Stimulated activated CD8-positive, alpha-beta memory T cell treated with anti-CD3 and anti-CD28 coated beads, Interleukin-7, amount 100 ng/mL, for 24 hours (primary cell): ENCODE measurements at places on chromosomes 1 and 21.

GRCh38 chr1:218772575-218772974, 401.1 kb upstream of the LYPLAL1 start:
- DNase-seq, result no peak

- no peak for DNase-seq
Measured at GRCh38 chr1:165862448-165862847, 35.0 kb downstream of the UCK2 start.

- no peak for DNase-seq
Measured at GRCh38 chr1:43935711-43936427, 2.3 kb downstream of the ARTN start.

DNA sequence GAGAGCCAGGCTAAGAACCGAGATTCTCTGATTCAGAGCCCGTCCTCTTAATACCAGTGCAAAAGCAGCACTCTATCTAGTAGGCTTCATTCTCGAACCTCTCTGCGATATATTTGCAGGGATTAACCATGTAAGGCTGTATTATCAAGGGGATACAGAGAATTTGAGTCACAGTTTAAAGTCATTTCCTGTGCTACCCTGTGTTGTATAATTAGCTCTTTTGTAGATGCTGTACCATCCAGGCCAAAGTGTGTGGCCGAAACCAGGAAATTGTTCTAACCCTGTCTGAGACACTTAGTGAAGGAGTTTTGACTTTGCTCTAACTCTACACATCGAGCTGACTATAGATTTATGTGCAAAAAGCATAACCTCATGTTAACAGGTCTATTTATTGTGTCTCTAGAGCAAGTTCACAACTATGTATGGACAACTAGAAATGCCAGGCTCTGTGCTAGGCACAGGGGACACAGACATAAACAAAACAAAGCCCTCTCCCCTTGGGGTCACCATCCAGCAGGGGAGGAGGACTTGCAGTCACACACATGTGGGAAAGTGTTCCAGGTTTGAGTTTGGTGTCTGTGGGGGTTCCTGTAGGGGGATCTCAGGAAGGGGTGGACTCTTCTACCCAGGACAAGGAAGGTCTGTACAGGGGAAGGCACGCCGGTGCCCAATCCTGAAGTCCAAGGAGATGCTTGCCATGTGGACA, 182.2 kb downstream of the DHRS3 start:
- no peak for DNase-seq

DNA sequence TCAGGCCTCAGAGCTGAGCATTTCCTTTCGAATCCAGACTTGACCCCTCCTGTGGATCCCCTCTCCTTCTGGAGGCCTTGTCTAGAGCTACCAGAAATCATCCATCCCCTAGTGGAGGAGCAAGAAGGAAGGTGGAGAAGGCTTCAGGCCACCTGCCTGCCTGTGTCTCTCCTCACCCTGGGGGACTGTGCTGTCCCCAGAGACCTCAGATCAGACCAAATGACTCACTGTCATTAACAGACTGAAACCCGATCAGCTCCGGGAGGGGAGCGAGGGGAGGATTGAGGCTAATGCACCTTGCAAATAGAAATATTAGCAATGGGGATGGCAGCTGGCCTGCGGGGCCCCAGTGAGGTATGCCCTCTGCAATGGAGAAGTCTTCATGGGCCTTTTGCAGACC, 2.1 kb downstream of the MYBPH start:
- DNase-seq, result no peak

- DNase-seq, result no peak
Measured at GRCh38 chr21:25024639-25025038, 582.6 kb downstream of the MRPL39 start.

GRCh38 chr1:197928849-197929336, 11.7 kb downstream of the LHX9 start:
- DNase-seq, result no peak

- DNase-seq, result no peak
Measured at GRCh38 chr21:41786509-41786987, 19.7 kb upstream of the RIPK4 start.

GRCh38 chr1:214727274-214727673, 124.3 kb downstream of the CENPF start:
- DNase-seq, result no peak

GRCh38 chr21:24225431-24225830, 1381.8 kb downstream of the MRPL39 start:
- no peak for DNase-seq

GRCh38 chr1:181386951-181387350, 96.4 kb upstream of the CACNA1E start:
- DNase-seq, result no peak

GRCh38 chr1:58206749-58207148, 339.8 kb downstream of the OMA1 start:
- no peak for DNase-seq

GRCh38 chr1:160158031-160158430, 6.6 kb downstream of the ATP1A4 start:
- DNase-seq, result no peak

DNA sequence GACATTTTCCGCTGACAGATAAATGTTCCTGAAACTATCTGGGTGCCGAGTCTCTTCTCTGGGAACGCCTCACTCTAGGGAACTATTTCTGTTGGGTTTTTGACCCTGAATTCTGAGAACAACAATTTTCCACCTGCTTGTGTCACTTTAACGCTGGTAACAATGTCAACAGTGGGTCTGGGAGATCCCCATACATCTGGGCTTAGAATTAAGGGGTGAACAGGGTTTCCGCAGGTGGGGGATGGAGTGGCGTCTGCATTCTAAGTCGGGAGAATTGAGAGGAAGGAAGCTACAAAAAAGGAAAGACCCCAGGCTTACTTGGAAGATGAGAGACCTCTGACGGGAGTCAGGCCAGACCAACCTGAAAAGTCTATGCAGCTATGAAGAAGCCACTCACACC, 8.7 kb downstream of the CD247 start:
- no peak for DNase-seq

DNA sequence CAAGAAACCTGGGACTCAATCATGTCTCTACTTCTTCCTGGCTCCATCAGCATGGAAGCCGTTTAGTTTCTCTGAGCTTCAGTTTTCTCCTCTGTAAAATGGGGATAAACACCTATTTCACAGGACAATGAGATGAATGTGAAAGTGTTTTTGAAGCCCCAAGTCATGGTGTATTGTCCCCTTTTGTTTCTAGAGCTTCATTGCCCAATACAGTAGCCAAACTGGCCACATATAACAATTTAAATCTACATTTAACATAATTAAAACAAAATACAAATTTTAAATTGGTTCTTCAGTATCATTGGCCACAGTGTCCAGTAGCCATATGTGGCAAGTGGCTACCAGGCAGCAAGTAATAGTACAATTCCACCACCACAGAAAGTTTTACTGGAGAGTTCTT, 2.3 kb upstream of the EFCAB14 start:
- DNase-seq, result no peak

DNA sequence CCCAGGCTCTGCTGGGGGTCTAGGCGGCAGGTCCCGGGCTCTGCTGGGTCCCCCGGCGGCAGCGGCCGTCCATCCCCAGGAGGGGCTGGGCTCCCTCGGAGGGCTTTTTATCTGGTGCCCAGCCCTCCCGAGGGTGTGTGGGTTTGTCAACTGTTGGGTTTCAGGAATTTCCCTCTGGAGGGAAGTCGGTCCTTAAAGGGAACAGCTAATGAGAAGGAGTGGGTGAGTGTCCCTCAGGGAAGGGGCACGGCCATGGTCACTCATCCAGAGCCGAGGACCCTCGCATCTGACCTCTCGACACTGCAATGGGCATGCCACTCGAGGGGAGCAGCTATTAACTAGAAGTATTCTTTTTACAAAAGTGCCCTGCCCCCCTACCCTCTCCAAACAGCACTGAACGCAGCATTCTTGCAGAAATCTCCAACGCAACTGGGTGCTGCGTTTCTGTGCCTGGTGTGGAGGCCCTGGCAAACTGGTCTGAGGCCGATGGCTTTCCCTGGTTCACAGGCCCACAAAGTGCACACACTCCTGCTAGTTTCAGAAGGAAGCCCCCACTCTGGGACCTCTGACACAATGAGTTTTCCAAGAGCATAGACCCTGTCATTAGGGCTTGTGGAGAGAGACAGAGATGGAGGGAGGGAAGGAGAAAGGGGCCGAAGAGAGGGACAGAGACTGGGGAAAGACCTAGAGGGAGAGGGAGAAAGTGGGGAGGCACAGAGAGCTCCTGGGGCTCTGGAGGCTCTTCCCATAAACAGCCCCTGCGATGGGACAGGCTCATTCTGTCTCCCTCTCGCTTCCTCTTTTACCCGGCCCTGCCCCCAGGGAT, 1.0 kb upstream of the TSPEAR start:
- DNase-seq, result no peak

- no peak for DNase-seq
Measured at GRCh38 chr1:235421751-235422150, 54.5 kb downstream of the TBCE start.

DNA sequence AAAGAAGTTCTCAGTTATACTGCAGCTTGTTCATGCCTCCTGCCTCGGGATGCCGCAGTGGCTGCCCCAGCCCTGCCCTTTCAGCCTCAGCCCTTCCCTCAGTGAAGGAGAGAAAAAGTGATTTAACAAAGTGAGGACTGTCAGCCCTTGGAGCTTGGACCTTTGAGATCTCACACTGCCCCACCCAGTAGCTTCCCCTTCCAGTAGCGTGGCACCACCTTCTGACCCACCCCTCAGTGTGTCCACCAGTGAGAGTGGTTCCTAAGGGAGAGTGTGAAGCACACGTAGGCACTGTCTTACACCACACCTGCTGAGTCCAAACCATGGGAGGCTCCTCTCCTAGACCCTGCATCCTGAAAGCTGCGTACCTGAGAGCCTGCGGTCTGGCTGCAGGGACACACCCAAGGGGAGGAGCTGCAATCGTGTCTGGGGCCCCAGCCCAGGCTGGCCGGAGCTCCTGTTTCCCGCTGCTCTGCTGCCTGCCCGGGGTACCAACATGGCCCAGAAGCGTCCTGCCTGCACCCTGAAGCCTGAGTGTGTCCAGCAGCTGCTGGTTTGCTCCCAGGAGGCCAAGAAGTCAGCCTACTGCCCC, at the start of gene CDA:
CDA (plus strand) TSS at position 464 of the 592 bp plus-strand sequence; CDS start at position 497, 33 bp downstream.
- DNase-seq, result no peak

- DNase-seq, result no peak
Measured at GRCh38 chr1:8267307-8267706, 50.6 kb upstream of the SLC45A1 start.

DNA sequence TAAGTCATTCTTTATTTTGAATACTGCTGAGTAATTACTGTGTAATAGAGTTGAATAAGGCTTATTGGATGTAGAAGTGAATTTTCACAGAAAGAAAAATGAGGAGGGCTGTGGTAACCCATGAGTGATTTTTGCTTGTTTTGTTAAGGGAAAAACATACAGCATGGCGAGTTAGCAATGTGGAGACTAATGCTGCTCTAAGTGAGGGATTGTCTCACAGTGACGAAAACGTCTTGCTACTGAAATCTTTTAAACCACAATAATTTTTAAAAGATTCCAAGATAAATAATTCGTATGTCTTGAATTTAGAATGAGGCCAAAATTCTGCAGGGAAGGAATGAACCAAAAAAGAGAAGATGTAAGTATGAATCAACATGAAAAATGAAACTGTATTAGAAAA, 16.2 kb upstream of the PLA2G4A start:
- DNase-seq, result no peak

DNA sequence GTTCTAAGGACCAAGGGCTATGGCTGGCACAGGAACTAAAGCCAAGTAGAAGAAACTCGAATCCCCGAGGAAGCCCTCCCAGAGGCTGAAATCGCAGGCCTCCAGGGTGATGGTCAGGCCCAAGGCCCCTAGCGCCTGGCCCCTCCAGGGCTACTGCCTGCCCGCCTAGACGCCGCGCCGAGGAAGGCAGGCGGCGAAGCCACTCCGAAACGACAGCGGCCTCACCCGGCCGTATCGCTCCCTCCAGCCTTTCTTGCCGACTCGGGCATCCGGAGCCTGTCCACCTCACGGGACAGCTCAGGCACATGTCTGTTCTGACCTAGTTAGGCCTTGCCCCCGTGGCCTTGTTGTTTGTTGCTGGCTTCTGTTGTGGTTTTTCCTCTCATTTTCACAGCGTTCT, 9.7 kb upstream of the LHX8 start:
- DNase-seq, result no peak

GRCh38 chr1:248372394-248372793, 3.2 kb upstream of the OR2T6 start:
- DNase-seq, result no peak

DNA sequence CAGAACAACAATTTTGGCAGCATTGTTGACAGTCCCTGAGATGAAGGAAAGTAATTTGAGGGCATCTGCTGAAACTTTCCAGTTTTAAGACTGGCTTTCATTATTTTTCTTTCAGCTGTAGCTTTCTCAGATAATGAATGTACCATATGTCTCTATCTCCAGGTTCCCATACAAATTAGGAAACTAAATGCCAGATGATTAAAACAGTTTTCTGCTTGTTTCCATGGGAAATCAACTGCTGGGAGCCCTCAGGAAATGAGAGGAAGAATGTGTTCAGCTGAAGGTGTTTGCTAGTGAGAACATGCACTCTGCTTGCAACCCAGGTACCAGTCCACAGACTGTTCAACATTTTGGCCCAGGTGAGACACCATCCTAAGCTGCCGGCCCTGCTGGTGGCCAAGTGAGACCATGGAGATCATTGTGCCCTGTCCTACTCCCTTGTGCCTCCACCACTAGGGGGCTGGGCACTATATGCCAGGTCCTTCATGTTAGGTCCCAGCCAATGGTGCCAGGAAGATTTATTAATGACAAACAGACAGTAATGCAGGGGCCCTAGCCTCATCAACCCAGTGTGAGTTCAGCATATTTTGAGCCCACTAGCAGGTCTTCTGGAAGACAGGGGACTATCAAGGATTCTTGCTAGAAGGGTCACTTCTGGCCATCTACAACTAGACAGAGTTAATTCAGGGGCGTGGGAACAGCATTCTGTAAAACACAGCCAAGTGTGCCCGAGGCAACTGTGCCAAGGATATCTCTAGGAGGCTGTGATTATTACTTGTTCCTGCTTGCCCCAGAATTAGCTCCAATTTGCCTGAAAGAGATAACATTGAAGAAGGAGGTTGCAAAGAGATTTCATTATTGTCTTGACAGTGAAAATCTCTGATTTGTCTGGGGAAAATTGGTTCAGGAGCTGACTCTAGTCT, 17.0 kb upstream of the LRRC8C start:
- DNase-seq, result no peak
